ENCODE measurements at places on chromosomes 3 and 15. TPM values are rescaled to one million over a fixed set of nuclear protein-coding genes. Genes with fewer than 3 reads are reported as not detected.

GRCh38 chr3:171399842-171400241, 60.4 kb downstream of the TNIK start:
- no peak for DNase-seq

- peak; percentile 54 for DNase-seq
Measured at GRCh38 chr3:149512073-149512782, 37.7 kb downstream of the TM4SF4 start.

GRCh38 chr3:153897842-153898241, 223.3 kb upstream of the ARHGEF26 start:
- no peak for DNase-seq

DNA sequence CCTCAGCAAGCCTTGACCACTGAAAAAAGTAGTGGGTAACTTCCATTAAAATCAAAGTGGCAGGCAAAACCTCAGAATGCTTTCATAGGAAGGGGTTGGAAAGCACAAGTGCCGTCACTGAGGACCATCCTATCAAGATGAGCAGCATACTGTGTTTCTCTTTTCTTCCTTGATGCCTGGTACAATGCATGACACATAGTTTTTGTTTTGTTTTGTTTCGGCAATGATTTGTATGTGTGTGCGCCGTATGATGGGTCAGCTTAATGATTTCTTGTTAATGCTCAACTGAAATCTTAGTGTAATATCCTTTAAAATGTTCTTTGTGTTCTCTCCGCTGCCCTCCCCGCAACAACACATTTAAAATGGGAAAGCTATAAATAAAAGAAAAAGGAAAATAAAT, 476.4 kb upstream of the KCNMB2 start:
- DNase-seq = no peak

- no peak for DNase-seq
Measured at GRCh38 chr3:87090631-87091030, 99.7 kb upstream of the VGLL3 start.

- no peak for DNase-seq
Measured at GRCh38 chr3:171497468-171497867, 37.3 kb upstream of the TNIK start.

- DNase-seq = no peak
Measured at GRCh38 chr3:35654476-35654875, 15.2 kb downstream of the ARPP21 start.

- no peak for DNase-seq
Measured at GRCh38 chr3:53844262-53845102, 1.7 kb downstream of the CHDH start.

The PIK3CB gene
- 35.3 TPM for total RNA-seq

The NOX5 gene
- total RNA-seq = not detected

The SLC6A11 gene
- total RNA-seq = not detected
